ENCODE measurements at places on chromosomes 11 and 22.
A peak's percentile ranks its signal among the peaks of the same experiment; 100 is the strongest.

GRCh38 chr11:19091366-19091765 is 25.6 kb upstream of the ZDHHC13 start:
- no peak for DNase-seq

- no peak for DNase-seq
Measured at GRCh38 chr11:109730669-109731068, 308.7 kb downstream of the C11orf87 start.

DNA sequence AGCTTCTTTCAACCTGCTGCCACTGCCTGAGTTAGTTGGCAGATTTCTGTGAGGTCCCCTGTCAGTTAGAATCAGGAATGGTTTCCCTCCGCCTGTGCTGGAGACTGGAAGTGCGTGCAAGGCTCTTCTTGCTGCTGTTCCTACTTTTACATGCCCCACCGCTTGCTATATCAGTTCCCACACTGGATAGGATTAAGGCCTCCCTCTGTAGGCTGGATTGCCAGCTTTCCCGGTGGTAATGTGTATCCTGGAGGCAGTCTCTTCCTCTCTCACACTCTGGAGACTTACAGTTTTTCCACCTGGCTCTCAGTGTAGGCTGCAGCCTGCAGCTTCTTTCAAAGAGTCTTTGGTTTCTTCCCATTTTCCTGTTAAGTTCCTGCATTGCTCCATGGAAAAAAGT is 66.5 kb downstream of the ARHGAP42 start:
- no peak for DNase-seq

- no peak for DNase-seq
Measured at GRCh38 chr22:27786291-27786932, 15.1 kb downstream of the MN1 start.

- no peak for DNase-seq
Measured at GRCh38 chr11:65789230-65790103, 2.6 kb downstream of the OVOL1 start.

- DNase-seq: no peak
Measured at GRCh38 chr11:12329169-12329568, 48.2 kb upstream of the PARVA start.

- no peak for DNase-seq
Measured at GRCh38 chr11:121478895-121479697, 26.3 kb upstream of the SORL1-AS1 start.

- DNase-seq: no peak
Measured at GRCh38 chr22:41900652-41901312, 14.1 kb downstream of the SHISA8 start.

- DNase-seq: no peak
Measured at GRCh38 chr11:70038034-70038834, 39.9 kb upstream of the ANO1 start.

- no peak for DNase-seq
Measured at GRCh38 chr11:69178819-69179482, 23.2 kb downstream of the SMIM38 start.

DNA sequence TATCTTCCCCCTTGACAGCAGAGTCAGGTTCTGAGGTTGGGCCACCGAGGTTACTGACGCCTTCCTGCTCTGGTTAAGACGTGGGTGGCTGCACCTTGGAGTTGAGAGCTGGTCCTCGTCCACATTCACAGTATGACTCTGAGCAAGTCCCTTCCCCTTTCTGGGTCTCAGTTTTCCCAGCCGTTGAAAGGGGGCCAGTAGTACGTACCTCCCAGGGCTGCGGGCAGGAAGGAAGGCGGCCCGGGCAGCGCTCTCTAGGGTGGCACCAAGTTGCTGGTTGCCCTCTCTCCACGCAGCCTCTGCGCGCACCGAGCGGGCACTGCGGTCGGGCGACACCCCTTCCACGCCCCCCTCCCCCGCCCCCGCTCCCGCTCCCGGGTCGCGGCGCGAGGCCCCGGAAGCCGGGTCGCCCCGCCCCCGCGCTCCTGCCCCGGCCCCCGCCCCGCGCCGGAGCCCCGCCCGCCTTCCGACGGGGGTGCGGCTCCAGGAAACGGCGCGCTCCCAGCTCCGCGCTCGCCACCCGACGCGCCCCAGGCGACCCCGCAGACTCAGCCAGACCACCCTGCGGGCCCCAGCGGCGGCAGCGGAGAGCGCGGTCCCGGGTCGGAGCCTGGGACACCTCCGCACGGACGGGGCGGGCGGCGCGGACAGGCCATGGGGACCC is at the start of gene EHBP1L1:
Gene EHBP1L1, plus strand, starts transcription at position 486 of the 664 bp plus-strand sequence. CDS start 250 bp downstream, outside the sequence.
- peak; percentile 76 for DNase-seq

DNA sequence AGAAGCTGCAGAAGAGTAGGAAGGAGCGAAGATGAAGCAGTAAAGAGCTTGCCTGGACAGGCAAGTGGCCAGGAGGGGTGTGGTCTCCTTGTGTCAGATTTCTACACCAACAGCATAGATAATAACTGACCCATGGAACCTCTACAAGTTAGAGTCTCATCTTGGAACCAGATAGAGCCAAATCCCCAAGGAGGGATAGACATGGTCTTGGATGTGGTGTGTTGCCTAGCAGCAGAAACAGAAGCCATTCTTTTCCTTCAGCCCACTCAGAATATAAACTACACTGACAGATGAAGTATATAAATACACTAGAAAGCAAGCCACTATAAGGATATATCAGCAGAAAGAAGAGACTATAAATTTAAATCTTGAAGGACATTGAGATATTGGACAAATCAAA is 4.3 kb upstream of the CARD16 start:
- no peak for DNase-seq

DNA sequence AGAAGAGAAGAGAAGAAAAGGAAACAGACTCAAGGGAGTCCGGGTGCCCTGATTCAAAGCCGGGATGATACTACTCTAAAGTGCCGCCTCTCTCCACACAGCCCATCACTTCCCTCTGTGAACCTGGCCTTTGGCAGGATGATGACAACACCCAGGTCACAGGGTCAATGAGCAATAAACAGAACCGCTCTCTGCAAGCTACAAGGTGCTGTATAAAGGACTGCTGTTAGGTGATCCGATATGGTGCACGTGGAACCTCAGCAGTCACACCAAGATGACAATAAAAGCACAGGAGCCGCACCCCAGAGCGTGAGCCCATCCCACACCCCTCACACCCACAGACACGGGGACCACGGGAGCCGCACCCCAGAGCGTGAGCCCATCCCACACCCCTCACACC is 10.7 kb downstream of the TTLL1 start:
- no peak for DNase-seq

GRCh38 chr11:59550842-59551658 is 39.7 kb downstream of the OR4D9 start:
- DNase-seq: peak; percentile 85

DNA sequence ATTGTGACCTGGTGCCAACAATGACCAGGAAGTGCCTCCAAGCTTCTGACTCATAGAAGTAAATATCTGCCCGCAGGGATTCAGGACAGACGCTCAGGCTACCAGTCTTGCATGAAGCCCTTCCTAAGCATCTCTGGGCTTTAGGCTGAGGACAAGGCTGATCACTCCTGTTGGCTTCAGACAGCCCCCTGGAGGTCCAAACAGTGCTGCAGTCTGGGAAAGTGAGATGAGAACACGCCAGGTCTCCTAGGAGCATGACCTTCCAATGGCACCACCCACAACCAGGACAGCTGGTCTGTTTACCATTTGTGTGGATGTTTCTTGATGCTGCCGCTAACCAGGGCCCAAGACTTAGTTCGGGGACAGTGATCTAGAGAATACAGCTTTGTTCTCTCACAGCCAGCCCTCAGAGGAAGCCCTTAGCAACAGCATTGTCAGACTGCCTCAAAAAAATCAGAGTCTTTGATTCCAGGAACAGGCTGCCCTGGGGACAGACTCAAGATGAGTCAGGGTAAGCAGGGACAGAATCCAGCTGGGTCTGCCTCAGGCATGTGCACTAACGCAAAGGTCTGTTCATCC is 111.2 kb downstream of the ZNF280B start:
- DNase-seq: no peak

DNA sequence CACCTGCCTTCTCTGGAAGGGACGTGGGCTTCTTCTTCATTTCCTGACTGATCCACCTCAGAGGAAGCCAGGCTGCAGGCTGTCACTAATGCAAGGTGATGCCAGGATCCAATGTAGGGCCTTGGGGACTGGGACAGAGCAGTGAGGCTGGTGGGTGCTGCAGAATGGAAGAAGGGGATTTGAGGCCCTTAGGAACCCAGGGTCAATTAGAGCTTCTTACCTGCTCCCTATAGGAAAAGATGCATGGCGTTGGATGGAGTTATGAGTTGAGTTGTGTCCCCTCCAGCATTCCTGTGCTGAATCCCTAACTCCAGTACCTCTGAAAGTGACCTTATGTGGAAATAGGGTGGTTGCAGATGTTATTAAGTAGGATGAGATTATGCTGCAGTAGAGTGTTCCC is 190.4 kb downstream of the MIAT start:
- DNase-seq: no peak

DNA sequence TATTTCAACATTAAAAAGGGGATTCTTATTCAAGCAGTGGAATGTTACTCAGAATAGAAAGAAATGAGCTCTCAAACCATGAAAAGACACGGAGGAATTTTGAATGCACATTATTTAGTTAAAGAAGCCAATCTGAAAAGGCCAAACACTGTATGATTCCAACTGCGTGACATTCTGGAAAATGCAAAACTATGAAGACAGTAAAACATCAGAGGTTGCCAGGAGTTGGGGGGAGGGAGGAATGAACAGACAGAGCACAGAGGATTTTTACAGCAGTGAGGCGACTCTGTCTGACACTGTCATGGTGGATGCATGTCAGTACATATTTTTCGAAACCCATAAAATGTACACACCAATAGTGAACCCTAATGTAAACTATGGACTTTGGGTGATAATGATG is 22.9 kb upstream of the THY1 start:
- DNase-seq: no peak

DNA sequence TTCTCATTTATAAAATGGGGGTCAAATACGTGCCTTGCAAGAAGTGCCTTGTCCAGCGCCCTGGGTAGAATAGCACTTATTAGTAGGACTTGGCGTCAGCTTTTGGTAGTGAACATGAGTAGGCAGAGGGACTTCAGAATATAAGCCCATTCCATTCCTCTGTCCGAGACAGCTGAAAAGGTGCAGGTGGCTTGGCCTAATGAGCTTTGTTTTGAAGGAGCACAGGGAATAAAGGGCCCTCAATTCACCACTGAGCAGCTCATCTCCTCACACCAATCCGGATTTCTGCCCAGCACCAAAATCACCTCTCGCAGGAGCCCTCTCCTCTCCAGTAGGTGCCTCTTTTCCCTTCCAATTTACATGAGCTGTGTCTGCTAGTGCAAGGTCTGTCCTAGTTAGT is 91.2 kb downstream of the DSCAML1 start:
- no peak for DNase-seq

DNA sequence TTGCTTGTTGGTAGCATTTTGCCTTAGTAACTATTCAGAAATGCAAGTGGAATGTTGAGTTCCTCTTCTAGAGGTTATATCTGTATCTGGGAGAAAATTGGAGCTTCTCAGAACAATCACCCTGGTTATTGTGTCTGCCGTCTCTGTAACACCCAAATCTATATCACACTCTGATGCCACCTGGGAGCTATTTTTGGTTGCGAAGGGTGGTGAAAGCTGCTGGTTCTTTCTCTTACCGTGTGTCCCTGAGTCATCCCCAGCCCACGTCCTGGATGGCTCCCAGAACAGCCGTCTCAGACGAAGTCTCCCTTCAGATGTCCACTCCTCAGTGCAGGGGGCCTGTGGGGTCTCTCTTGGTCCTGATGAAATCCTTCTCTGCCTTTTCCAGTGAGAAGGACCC is 83.5 kb downstream of the C22orf31 start:
- peak; percentile 38 for DNase-seq

DNA sequence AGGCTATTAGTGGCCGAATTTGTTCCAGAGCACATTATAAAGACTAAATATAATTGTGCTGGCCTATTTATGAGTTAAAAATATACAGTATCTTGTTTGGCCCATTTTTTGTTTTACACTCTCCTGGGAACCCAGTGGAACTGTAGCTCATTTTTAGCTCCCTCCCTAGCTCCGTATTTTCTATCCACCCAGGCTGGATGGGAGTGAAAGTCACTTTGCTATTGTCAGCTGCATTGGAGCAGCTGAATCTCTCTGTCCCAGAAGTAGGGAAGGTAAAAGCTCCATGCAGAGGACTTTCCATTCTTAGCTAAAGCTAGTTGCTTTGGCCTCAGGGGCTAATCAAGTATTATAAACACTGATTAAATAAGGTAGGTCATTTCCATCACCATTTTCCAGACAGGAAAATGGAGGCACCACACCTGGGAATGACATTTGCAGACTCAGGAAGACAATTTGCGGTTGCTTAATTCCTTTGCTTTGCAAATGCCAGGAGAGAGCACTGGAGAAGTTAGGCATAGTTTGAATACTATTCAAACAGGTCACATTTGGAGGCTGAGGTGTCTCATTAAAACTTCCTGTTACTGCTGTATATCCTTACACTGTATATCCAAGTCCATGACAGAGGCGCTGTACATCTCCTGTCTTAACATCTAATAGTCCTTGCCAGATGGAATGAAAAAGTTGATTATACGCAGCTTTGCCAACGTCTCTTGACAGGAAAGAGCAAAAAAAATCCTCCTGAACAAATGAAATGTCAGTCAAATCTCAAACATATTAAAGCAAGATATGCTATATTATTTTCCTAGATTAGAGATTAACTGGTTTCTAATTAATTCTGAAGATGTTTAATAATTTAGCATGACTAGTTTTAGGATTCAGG is 338.1 kb upstream of the KIRREL3 start:
- DNase-seq: no peak

DNA sequence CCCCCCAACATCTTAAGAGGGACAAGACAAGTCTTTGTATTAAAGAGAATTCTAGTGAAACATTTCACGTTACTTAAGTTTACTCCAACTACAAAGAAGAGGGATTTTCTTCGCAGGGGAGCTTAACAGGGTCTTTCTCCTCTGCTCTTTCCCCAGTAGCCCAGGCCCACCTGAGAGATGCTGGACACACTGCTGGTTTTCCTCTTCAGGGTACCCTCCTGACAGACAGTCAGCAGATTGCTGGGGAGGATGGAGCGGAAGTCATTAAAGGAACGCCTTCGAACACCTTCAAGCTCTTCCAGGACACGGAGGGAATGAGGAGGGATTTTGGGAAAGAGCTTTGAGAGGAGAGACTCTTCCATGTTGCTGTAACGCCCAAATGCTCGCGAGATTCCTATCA is 39.1 kb downstream of the PI4KA start:
- no peak for DNase-seq

DNA sequence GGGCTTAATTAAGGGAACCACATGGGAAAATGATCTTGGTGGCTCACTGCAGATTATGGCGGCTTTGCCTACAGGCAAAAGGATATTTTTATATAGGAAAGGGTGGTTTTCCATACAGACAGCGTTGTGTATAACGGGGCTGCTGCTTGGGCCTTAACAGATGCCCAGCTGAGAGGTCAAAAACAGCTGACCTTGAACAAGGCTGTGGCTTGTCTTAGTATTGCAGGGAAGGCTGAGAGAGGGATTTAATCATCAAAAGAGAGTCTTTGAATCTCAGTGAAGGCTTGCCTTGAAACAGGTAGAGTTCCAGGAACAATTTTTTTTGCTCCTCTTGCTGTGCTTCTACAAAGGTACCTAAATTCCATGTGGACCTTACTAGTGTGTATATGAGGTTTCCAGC is 301.6 kb upstream of the C11orf87 start:
- no peak for DNase-seq

GRCh38 chr11:7545611-7546010 is 31.8 kb downstream of the PPFIBP2 start:
- no peak for DNase-seq

GRCh38 chr11:118532091-118532490 is 1.1 kb downstream of the TMEM25 start:
- no peak for DNase-seq

Measured in MM.1S (cell line).